ENCODE measurements at places on chromosomes 13 and 19.

DNA sequence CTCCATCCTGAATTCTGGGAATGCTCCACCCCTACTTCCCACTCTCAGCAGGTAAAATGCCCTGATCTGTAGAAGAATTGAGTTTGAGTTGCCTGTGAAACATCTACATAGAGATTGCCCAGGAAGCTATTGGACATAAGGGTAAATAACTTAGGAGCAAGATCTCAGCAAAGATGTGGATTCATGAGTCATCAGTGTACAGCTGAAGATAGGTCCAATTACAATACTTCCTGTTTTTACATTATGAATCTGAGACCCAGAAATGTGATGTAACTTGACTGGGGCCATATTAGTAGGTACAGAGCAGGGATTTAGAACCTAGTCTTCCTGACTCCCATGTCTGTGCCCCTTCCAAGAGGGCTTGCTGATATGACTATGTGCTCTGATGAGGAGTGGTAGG lies 79.4 kb upstream of the FNDC3A start:
- DNase-seq = no peak

DNA sequence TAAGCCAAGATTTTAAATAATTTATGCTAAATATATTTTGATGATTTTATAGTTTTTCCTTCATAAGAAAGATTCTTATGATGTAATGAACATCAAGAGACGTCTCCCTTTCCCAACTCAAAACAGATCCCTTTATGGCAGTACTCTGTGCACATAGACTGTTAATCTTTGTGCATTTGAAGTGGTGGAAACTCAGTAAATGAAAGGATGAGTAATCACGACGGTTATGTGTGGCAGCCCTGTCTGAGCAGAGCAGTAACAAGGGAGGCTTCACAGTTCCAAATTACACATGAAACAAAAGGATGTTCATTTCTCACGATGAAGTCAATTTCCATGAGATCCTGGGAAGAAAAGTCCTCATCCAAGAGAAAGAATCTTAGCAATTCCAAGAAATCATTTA lies 498.1 kb downstream of the KLF5 start:
- no peak for DNase-seq

- no peak for DNase-seq
Observed at GRCh38 chr19:47897861-47898260, 11.7 kb upstream of the SULT2A1 start.

GRCh38 chr13:109615721-109616420 lies 170.5 kb downstream of the IRS2 start:
- no peak for DNase-seq

GRCh38 chr19:2586196-2586595 lies 110.3 kb downstream of the GADD45B start:
- no peak for DNase-seq

DNA sequence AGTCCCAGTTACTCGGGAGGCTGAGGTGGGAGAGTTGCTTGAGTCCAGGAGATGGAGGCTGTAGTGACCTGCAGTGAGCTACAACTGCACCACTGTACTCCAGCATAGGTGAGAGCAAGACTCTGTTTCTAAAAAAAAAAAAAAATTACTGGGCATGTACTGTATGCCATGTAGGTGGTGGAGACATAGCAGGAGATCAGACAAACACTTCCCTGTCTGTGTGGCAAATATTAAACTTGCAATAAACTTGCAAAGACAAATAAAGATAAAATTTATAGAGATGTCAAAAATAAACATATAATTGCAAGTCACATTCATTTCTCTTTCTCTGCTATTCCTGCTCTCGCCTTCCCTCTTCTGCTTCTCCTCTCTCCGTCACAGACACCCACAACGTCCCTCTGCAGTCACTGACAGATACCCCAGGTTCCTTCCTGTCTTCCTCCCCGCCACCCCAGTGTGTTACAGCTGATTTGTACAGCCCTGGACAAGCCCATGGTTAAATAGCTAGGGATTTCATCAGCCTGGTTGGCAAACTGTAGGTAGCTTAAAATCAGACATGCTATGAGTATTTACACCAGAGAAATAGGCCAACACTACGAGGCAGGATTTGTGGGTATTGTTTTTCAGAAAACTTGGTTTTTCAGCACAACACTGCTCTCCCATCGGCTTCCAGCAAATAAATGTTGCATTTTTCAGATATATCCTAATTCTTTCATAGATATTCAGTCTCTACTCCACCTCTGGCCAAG lies 1.3 kb upstream of the CD177 start:
- DNase-seq = no peak

- no peak for DNase-seq
Observed at GRCh38 chr19:53019684-53020083, 6.0 kb downstream of the ERVV-1 start.

GRCh38 chr13:94157705-94158218 lies 321.7 kb downstream of the DCT start:
- no peak for DNase-seq

GRCh38 chr13:45522571-45522970 lies 57.8 kb downstream of the COG3 start:
- DNase-seq = no peak

GRCh38 chr13:99658261-99658991 lies 157.2 kb downstream of the TM9SF2 start:
- DNase-seq = peak; percentile 30

- no peak for DNase-seq
Observed at GRCh38 chr19:33500586-33500985, 21.0 kb downstream of the PEPD start.

GRCh38 chr13:110047496-110047895 lies 259.5 kb downstream of the COL4A1 start:
- no peak for DNase-seq

DNA sequence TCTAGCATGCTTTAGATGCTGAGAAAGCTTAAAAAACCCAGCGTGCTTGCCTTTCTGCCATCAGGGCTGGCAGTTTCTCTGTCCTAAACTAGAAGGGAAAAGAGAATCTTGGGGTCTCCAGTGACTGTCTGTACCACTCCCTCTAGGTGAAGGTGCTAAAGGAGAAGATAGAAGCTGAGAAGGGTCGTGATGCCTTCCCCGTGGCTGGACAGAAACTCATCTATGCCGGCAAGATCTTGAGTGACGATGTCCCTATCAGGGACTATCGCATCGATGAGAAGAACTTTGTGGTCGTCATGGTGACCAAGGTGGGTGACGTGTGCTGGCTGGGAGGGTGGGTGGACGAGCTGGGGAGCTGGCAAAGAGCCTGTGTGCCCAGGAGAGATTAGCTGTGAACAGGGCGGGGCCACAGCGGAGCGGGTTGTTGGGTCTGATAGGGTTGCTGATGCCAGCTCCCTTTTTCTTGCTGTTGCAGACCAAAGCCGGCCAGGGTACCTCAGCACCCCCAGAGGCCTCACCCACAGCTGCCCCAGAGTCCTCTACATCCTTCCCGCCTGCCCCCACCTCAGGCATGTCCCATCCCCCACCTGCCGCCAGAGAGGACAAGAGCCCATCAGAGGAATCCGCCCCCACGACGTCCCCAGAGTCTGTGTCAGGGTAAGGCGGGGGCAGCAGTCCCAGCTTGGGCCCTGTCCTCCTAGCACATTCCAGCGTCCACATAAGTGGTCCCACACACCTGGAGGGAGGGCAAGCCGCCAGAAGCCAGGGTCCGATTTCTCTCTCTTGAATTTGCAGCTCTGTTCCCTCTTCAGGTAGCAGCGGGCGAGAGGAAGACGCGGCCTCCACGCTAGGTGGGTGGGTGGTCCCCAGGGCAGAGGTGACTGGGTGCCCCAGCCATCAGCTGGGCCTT lies 2.3 kb downstream of the RAD23A start:
- no peak for DNase-seq

DNA sequence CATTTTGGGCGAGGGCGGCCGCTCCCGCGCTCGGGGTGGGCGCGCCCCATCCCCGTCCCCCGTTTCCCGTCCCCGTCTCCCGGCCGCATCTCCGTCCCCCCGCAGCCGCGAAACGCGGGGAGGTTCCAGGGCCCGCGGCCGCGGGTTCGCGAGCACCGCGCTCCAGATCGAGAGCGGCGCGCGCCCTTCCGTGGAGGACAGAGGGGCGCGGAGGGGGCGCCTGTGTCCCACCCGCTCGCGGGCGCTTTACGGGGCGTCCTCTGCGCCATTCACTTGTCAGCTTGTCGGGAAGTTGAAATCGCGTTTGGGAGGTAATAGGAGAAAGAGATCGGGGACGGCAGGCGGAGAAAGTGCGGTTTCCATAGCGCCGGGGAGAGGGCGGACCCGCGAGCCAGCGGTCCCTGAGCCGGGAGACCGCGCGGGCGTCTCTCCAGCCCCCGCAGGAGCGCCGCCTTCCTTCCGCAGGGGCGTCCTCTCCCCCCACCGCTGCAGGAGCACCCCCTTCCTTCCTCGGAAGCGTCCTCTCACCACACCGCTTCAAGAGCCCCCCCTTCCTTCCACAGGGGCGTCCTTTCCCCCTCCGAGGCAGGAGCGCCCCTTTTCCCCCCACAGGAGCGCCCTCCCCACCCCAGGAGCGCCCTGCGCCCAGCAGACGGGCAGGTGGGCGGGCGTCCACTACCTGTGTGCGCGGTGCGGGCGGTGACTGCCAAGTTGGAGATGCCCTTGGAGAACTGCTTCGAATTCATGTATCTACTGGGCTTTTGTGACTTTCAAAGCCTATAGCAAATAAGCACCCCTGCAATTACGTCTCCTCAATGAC lies 962 bp upstream of the IRS2 start:
- no peak for DNase-seq

- no peak for DNase-seq
Observed at GRCh38 chr13:71169180-71169579, 697.8 kb downstream of the DACH1 start.

DNA sequence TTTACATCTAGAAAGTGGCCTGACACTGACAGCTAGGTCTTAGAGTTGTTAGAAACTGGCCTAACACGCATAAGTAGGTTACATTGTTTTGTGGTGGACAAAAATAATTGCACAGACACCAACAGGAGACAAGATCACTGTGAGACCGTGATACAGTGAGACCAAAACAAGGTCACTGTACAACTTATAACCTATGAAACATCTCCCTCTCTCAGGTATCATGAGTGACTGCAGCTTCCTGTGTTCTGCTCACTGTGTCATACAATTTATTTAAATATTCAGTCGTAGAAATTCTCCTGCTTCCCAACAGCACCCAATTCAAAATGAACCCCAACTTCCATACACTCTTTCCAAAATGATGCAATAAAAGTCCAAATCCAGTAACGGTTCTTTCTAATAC lies 2165.2 kb downstream of the PCDH9 start:
- DNase-seq = no peak

GRCh38 chr13:46235286-46235685 lies 23.6 kb downstream of the LRRC63 start:
- no peak for DNase-seq

DNA sequence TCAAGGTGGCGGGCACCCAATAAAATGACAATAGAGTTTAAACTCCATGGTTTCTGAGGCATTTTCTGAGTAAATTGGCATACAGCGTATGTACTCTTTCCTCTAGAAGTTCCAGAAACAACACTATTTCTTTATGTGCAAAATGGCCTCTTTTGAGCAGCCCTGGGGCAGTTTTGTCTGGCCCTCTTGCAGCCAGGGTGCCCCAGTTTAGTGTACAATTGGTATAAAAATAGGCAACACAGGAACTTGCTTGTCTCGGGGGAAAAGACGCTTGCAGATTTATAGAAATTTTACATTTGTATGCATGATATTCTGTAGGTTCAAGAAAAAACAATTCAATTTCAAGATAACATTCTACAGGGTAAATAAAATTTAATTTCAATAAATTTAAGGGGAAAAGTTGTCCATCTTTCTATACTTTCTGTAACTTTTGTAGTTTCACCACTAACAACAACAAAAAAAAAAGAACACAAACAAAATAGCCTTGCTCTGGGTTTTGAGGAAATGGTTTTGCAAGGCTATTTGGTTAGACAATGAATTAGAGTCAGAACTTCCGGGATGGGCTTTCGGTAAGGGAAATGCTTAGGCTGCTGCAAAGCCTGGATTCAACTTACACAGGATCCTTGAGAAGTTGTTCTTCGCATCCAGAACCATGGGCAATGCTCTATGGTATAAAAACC lies 45.3 kb downstream of the LRCH1 start:
- no peak for DNase-seq

DNA sequence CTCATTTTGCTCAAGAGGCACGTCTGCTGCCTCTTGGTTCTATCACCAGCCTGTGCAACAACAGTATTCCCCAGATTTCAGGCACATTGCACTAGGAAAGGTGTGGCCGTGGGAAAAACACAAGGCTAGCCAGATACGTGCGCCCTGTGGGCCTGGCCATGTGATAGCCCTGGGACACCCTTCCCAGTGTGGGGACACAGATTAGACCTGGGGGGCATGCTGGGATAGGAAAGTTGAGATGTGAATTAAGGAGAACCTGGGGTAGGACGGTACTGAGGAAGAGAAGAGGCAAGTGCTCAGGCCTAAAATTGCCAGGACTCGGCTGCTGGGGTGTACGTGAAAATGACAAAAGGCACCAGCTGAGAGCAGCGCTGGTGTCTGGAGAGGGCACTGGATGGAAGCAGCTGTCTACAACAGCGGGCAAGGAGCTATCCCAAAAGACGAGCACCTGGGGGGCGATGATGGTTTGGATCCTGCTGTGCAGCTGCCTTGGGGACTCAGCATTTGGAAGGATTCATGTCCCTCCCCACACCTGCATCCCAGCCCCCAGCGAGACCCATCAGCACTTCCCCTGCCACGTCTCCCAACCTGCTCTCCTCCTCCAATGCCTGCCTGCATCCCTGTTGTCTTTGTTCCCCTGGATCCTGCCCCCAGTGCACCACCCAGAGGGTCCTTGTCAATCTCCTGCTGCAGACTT lies 54.3 kb downstream of the GGACT start:
- DNase-seq = no peak

- DNase-seq = no peak
Observed at GRCh38 chr13:24381541-24382265, 72.3 kb downstream of the C1QTNF9 start.

- DNase-seq = no peak
Observed at GRCh38 chr13:64746845-64747244, 2483.3 kb downstream of the PCDH9 start.

DNA sequence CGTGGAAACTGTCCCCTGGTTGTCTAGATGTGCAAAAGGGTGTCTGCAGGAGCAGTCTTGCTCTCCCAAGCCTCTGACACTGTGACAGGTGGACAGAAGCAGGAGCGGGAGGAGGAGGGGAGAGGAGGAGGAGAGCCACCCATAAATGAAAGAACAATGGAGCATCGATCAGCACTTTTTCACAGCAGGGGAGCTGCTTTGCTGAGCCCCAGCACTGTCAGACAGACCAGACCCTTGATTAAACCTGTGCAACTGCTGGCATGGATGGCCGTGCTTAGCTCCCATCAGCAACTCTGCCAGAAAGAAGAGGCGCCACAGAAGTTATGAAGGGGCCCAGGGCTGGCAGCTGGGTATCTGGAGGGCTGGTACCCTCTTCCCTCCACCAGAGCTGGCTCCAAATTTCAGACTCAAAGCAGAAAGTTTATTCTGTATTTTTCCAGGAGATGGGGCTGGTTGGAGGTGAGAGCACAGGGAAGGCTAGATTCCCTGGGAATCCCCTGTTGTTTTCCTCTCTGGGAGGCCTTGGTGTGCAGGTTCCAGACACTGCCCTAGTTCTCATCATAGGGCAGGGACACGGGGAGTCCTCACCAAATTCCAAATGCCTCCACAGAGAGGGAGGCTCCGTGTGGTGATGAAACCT lies 1192.2 kb downstream of the UQCRFS1 start:
- DNase-seq = no peak
